ENCODE measurements at places on chromosomes 4 and X.

- no peak for DNase-seq
Observed at GRCh38 chr4:170736710-170737109, 647.0 kb upstream of the AADAT start.

DNA sequence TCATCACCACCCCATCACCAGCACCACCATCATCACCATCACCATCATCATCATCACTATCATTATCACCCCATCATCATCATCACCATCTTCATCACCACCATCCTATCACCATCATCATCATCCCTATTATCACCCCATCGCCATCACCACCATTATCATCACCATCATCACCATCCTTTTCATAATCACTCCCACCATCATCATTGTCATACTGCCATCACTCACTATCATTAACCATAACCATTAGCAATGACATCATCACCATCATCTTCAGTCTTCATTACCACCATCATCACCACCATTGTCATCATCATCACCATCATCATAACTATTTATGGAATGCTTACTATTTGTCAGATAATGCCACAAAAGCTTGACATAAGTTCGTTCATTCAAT is 35.7 kb downstream of the CRMP1 start:
- DNase-seq = no peak

GRCh38 chr4:2399631-2400190 is 18.7 kb downstream of the ZFYVE28 start:
- DNase-seq = no peak

DNA sequence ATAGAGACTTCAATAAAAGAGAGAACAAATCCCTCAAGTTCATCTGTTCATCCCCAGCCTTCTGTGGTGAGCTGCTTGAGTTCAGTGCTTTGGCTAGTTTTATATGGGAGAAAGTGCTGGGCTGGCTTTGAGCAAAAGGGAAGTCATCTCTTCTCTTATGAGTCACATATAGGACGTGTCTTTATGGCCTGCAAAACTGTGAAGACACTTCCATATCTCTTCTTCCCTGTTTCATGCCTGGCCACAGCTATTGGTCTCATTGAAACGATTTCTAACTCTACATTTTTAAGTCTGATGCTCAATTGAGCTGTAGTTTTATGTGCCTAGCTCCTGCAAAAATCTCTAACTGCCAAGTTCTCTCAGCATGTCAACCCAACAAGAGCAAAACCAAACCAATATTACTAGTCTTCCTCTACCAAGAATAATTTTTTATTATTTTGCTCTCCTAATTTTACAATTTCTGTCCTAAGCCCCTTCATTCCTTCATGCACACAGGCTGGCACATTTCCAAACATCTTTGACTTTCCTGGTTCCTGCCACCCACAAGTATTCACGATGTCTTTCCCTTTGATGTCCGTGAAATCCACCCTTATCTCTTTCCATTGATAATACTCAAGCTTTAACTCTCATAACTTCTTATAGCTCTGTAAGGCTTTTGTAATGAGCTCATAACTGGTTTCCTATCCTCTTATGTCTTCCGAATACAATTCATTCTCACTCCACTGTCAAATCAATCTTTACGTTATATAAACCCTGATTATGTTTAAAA is 165.3 kb downstream of the BTC start:
- DNase-seq = no peak

- no peak for DNase-seq
Observed at GRCh38 chr4:74934888-74935287, 2.0 kb downstream of the PARM1 start.

DNA sequence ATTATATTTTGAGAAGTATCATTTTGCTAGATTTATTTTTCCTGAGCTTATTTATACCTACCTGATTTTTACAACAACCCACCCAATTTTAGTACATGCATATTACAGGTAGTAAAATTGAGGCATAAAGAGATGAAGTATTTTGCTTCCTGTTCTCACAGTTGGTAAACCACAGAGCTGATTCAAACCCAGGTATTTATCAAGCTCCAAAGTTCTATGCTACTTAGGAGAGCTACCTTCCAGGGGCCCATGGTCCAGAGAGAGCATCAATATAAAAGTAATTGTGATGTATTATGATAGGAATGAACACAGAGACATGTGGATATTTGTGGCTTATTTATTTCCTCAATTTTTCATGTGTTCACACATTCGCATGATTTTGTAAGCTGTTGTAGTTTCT is 20.2 kb upstream of the GBA3 start:
- DNase-seq = no peak

DNA sequence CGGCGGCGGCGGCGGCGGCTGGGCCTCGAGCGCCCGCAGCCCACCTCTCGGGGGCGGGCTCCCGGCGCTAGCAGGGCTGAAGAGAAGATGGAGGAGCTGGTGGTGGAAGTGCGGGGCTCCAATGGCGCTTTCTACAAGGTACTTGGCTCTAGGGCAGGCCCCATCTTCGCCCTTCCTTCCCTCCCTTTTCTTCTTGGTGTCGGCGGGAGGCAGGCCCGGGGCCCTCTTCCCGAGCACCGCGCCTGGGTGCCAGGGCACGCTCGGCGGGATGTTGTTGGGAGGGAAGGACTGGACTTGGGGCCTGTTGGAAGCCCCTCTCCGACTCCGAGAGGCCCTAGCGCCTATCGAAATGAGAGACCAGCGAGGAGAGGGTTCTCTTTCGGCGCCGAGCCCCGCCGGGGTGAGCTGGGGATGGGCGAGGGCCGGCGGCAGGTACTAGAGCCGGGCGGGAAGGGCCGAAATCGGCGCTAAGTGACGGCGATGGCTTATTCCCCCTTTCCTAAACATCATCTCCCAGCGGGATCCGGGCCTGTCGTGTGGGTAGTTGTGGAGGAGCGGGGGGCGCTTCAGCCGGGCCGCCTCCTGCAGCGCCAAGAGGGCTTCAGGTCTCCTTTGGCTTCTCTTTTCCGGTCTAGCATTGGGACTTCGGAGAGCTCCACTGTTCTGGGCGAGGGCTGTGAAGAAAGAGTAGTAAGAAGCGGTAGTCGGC is 528 bp downstream of the FMR1 start:
- DNase-seq = peak; percentile 48

DNA sequence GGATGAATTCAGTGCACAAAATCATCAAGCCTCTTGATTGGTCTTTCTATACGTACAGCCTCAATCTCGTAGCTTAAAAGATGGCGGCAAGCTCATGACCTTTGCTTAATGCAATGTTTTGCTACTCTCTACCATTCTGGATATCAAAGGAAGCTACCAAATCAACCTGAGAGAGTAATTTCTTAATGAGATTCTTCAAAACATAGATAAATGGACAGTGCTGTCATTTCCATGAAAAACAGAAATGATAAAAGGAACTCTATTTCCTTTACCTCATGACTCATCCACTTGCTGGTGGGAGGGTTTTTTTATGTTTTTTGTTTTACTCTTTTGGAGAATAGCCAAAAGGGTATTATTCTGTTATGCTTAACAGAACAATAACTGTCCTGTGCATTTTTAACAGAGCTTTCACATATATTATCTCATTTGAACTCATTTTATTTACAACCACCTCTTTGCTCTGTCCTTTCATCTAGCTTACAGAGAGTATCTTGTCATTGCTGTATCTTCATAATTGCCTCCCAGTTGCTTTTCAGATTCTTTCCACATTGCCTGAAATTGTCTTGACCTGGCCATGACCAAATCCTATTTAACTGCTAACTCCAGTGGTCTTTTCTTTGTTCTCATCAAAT is 138.6 kb upstream of the GPR101 start:
- no peak for DNase-seq

DNA sequence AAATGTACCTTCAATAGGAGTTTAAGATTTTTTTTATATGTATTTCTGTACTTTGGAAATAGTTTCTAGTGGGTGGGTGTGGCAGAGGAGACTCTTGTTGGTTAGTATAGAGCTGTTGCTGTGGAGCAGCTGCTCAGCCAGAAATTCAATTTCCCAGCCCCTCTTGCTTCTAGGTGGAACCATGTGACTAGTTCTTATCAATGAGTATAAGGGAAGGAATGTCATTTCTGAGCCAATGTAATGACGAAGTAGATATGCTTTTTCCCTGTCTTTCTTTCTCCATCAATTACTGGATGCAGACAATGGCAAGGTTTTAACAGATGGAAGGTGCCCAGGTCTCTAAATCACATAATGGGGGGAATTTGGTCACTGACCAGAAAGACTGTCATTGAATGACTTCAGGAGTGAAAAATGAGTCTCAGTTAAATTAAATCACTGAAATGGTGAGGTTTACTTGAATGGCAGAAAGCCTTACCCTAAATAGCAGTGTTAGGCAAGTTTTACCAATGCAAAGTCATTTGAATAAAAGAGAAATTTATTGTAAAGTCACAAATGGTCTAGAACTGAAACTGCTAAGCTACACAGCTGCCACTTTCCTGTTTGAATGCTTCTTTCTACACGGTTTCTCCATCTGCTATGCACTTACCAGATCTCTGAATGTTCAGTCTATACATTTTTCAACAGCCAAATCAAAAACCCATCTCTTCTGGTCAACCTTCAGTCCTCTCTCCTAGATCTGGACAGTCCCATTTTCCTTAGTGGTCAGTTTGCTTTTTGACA is 795.4 kb upstream of the MAGEB2 start:
- DNase-seq = no peak

DNA sequence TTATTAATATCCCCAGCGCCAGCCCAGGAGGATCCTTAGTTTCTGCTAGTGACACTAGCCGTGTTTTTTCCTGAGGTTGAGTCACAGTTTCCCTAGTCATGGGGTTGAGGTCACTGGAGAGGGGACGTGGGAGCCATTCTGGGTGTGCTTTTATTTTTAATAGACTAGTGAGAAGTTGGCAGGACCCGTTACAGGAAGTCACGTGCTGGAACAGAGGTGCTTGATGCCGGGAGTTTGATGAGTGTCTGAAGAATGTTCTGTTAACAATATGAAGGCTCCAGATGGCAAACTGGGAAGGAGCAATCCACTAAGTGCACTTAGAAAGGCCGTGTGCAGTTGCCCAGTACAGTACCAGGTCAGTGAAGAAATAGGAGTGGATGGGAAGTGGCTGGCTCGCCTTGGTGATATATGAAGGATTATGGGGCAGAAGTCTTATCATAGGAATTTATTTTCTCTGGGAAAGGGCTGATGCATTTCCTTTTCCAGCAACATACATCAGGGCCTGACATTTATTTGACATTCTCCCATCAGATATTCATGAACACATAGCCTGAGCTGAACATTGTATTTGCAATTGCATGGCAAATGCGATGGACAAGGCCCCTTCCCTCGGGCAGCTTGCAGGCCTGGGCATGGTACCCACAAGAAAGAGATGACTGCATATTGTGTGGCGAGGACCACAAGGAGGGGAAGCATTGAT is 291.8 kb downstream of the FBXW7 start:
- DNase-seq = no peak

- DNase-seq = no peak
Observed at GRCh38 chr4:173192375-173193162, 24.0 kb downstream of the GALNT7 start.

GRCh38 chr4:186029571-186030398 is 39.2 kb upstream of the TLR3 start:
- DNase-seq = no peak

GRCh38 chr4:48898733-48899431 is 7.7 kb downstream of the OCIAD2 start:
- no peak for DNase-seq

GRCh38 chr4:81494031-81494431 is 22.3 kb upstream of the RASGEF1B start:
- DNase-seq = no peak

GRCh38 chr4:190018201-190018920 is 8.7 kb downstream of the FRG2 start:
- no peak for DNase-seq

DNA sequence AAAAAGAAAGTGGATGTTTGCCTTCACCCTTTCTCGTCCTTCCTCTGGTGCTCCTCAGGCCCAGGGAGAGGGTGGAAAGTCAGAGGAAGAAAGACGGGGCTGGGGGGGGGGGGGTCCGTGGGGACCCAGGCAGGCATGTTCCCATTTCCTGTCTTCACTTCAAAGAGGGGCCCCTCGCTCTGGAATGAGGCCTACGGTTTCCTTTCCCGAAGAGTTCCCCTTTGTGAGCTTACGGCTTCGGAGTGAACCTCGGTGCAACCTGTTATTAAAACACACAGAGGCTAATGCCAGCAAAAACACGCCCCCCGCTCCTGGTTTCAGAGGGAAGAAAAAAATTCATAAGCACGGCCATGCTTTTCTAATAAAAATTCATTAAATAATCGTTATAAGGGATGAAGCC is 40.1 kb downstream of the SHOX start:
- no peak for DNase-seq

- no peak for DNase-seq
Observed at GRCh38 chr4:96183611-96184010, 343.7 kb downstream of the PDHA2 start.

DNA sequence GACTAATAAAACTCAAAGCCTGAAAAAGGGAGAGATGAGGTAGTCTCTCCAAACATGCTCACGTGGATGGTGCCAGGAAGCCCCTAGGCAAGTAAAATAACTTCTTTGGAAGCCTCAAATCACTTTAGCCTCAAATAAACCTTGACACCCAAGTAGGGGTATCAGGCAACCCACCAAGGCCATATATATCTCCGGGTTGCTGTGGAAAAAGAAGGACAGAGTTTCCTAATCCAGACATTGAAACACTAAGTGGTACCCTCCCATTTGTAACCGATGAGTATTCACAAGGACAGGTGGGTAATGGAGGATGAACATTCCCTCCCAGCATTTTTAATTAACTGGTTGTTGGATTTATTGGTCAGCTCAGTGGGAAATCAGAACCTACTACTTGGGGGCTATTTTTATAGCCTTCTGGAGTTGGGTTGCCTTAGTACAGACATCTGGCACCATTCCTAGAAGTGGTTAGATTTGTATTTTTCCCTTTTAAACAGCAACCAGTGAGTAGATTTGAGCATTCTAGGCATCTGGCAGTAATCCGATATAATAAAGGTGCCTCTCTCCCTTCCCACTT is 87.7 kb downstream of the GPC3 start:
- no peak for DNase-seq

GRCh38 chr4:162075726-162076125 is 88.1 kb downstream of the FSTL5 start:
- DNase-seq = no peak

GRCh38 chr4:83504996-83505395 is 20.1 kb upstream of the ABRAXAS1 start:
- no peak for DNase-seq

DNA sequence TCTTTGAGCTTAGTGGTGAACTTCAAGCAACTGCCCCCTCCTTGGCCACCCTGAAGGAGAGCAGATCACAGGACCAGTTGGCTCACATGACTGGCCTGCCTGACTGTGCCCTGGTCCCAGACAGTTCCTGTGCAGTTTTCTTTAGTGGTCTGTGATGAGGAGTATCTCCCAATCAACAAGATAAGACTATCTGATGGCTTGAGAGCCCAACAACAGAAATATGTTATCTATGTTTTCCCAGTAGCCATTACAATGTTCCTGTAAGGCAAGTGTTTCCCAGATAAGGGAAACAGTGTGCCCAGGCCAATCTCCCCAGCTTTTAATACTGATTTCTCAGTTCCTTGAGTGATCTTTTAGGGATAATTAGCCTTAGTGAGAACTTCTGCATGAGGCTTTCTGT is 14.2 kb upstream of the TIMM8A start:
- no peak for DNase-seq

Data from mesothelial cell of epicardium (in vitro differentiated cells).